Left colon (tissue), 2 donors: ENCODE measurements at places on chromosomes 1 and 21. TPM values are rescaled to one million over a fixed set of nuclear protein-coding genes. Genes with fewer than 3 reads are reported as not detected.

DNA sequence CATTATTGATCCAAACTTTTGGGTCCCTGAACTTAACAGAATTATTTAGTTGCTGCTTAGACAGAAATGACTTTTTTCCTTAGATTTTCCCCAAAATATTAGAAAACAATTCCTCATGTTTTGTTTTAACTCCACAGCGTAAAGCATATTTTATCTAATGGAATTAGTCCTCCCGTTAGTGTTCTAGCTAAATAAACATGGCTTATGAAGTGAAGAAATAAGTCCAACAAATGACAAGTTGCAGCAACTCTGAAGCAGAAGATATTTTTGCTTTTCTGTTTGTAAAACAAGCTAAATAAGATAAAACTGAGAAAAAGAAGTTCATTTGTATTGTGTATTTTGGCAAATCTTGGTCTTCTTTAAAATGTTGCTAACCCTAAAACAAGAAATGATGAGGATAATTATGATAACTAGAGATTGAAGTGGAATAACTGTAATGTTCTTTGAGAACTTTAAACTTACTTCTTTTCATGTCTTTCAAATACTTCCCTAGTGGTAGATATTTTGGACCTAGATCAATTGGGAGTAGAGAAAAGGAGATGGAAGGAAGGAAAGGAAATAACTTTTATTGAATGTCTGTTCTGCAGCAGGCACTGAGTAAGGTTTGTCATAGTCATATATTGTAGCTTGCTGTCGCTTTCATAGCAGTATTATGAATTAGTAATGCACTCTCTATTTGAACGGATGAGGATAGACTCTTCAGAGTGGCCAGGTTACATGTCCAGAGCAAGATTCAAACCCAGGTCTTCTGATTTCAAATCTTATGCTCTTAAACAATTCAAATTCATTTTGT, 12.5 kb downstream of the NFIA start:
- DNase-seq: no peak

Gene FAM72D
- total RNA-seq: 0.17 TPM

Gene TRIM63
- total RNA-seq: 0.25 TPM

DNA sequence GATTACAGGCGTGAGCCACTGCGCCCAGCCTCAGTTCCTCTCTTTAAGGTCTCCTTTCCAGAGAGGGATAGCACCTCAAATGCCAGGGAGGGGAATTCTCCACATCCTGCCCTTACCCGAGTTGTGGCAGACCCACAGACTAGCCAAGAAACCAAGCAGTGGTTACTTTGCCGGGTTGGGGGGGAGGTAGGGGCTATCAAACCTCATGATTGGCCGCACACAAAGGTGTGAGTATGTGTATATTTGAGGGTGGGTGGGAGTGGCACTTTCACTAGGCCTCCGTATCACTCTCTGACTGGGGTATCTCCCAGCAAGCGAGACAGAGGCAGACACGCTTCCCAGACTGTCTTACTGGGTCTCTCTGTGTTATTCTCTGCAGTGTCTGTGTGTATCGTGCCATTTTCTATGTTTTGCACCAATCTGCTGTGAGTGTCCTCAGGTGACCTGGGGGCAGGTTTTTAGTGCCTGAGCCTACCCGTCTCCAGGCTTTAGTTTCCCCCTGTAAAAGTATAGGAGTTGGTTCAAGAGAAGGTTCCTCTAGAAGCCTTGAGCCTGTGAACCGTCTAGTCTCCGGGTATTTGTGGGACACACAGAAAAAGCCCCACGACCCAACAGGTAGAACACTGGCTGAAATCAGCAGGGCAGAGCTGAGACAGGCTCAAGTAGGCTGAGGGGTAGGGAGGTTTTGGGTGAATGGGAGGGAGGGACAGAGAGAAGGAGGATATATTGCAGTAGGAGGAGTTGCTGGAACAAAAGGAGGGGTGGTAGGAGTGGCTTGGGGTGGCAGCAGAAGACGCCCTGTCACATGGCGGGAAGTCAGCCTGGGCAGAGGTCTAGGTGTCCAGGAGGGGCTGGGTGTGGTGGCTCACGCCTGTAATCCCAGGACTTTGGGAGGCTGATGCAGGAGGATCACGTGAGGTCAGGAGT, 10.3 kb downstream of the LMNA start:
- DNase-seq: peak; percentile 74

DNA sequence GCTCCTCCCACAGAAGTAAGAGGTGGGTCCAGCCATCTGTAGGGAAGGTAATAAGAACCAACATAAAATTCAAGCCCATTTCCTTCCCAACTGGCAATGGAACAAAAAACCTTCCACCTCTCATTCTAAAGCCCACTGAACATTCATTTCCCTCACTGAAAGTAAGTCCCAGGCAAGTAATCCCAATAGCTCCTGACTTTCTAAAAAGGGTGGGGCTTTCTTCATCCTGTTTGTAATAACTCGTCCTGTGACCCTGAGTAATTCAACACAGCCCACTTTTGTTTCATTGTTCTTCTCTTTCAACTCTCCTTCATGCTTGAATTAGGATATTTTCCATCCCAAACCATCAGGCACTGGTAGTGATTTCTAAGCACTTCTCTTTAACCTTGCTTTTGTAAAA, 74.9 kb downstream of the DAB1 start:
- no peak for DNase-seq

DNA sequence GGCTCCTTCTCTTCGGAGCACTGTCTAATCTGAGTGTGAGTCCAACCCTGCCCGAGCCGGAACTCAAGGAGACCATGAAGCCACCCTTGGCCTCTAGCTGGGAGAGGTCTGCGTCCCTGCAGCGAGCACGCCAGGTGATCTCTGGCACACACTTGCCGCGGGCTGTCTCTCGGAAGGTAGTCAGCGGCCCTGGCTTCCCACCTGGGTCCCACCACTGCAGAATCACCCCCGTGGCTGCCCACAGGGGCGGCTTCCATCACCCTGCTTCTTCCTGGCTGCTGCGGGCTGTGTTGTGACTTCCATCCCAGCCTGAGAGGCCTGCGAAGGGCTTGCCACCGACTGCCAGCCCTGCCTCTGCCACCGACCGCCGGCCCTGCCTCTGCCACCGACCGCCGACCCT, 17.0 kb downstream of the FAAP20 start:
- no peak for DNase-seq

- no peak for DNase-seq
These were observed 46.6 kb upstream of the C1orf105 start for GRCh38 chr1:172373864-172374263.

DNA sequence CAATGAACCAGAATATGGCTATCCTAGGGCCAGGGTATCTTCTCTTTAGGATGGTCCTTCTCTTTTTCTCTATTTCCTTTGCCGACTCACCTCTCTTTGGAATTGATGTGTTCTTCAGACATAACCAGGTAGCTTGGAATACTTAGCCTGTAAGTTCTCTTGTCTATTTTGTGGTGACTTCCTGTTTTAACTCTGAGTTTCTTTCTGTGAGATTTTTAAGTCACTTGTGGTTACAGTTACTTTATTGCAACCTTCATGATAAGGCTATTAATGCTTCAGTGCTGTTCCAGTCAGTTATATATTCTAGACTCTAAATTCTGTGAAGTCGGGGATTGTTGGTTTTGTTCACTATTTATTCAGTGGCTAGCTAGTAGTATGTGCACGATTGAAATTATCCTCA, 46.2 kb downstream of the DISP1 start:
- DNase-seq: no peak

DNA sequence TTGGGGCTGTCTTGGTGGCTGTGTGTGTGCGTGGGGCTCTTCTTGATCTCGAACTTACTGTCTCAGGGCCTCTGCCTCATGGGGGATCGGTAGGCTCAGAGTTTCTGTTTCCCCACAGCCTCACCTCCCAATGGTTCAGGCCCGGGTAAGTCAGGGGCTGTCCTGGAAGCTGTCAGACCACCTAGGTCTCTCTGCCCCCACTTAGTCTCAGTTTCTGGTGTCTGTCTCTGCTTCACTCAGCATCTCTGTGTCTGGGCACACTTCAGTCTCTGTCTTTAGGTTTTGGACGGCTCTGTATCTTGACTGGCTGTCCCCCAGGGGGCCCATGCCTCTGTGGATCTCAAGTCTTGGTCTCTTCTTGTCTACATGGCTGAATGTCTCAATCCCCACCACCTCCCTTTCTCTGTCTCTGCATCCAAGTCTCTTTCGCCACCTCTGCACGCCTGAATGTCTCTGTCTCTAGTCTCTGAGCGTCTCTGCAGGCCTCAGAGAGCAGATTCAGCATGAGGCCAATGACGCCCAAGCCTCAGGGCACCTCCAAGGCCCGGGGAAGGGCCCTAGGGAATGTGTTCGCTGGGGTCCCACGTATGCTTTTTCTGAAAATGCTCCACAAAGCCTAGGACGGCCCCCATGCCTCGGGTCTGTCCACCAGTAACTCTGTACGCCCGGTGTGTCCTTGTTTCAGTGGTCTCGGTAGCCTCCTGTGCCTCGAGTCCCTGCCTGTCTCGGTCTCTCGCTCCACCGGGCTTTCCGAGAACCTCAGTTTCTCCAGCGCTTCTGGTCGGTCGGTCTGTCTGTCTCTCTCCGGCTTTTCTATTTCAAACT, 818 bp downstream of the FHL3 start:
- DNase-seq: no peak

- no peak for DNase-seq
These were observed at the start of gene GSTM1 for GRCh38 chr1:109687641-109688499. Gene GSTM1, plus strand, starts transcription at chr1:109687817. Its CDS starts 57 bp downstream, at chr1:109687874.

GRCh38 chr21:16279731-16280581, 550.2 kb downstream of the USP25 start:
- no peak for DNase-seq

DNA sequence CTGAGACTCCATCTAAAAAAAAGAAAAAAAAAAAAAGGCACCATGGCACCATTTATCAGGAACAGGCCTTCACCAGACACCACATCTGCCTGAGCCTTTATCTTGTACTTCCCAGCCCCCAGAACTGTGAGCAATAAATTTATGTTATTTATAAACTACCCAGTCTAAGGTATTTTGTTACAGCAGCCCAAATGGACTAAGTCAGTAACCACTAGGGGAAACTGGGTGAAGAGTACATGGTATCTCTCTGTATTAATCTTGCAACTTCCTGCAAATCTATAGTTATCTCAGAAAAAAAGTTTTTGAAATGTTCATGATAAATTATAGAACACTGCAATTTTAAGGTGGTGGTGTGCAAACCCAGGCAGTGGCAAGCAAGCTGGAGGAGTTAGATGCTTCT, 114.3 kb downstream of the LAMC2 start:
- DNase-seq: no peak

Gene OR2L8
- not detected for total RNA-seq

Gene KCNK2
- 0.27 TPM for total RNA-seq

DNA sequence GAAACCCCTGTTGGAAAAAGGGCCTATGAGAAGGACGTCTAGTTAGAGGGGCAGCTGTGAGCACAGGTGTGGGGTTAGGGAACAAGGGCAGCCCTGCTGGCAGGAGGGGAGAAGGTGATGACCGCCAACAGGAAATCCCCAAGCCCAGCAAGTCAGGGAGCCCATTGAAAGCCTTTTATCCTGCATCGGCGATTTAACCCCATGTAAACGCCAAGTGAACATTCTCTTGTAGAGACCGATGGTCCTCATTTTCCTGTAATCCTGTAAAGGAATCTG, 1.1 kb upstream of the BSND start:
- no peak for DNase-seq

Gene ASCL5
- total RNA-seq: not detected

Gene EFNA1
- 176 TPM for total RNA-seq

DNA sequence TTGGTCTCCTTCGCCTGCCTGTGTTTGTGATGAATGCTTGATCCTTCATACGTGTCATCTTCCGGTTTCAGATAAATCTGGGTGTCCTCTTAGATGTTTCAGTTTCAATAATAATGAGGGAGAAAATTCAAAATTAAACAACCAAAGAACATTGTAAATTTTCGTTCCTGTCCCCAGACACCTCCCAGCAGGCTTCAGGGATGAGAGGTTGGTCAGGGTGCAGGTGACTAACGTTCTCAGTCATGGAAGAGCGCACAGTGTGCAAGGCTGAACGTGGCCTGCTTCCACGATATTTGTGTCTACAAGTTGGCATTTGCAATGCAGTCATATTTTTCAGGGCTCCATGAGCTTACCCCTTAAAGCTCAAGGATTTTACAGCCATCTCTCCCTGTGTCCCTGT, 147.1 kb upstream of the ARHGEF16 start:
- DNase-seq: no peak

DNA sequence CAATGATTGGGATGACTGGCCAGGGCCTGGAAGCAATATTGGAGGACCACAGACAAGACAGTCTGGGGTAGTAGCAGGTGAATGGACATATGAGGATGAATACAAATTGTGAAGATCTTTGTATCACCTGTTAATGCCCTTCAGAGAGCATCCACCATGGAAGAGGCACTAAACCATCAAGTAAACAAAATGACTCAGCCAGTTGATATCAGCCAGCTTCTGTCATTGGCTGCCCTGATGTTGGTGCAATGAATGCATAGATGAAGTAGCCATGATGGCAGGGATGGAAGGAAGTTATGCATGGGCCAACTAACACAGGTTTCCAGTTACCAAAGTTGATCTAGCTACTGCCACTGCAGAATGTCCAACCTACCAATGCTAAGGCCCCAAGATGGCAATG, 16.1 kb upstream of the ERI3 start:
- no peak for DNase-seq

DNA sequence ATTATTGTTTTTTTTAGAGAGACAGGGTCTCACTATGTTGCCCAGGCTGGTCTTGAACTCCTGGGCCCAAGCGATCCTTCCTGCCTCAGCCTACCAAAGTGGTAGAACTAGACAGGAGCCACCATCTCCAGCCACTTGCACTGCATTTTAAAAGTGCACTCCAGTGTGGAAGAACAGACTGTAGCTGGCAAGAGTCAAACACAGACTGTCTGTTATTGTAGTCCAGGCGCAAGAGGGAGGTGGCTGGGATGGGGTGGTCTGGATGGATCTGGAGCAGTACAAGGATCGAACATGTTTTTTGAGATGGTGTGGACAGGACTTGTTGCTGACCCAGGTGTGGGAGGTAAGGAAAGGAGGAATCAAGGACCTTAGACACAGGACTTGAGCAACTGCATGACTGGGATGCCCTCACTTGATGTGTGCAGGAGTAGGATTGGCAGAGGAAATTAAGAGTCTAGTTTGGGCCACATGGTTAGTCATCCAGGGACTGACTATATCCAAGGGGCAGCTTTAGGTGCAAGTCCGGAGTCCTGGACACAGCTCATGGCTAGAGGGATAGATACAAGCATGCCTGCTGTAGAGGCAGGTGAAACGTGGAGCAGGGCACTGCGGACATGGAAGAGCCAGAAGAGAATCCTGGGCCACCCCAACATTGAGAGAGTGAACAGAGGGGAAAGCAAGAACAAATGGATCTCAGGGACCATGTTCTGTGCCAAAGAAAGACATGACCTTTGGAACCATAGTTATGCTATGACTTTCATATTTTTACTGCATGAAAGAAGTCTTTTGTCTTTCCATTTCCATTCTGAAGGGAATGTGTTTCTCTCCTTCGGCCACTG, 42.0 kb downstream of the ELK4 start:
- no peak for DNase-seq
